ENCODE measurements at places on chromosomes 16 and 17. TPM values are rescaled to one million over a fixed set of nuclear protein-coding genes. Genes with fewer than 3 reads are reported as not detected.

Gene CPNE7
- 9.1 TPM for total RNA-seq

Gene TEX19
- not detected for total RNA-seq

Gene ITGB4
- total RNA-seq = 0.23 TPM

Gene RHBDF2
- 5.9 TPM for total RNA-seq

Gene CCDC40
- total RNA-seq = 1.8 TPM

Gene ZFP3
- total RNA-seq = 0.47 TPM

Gene CFAP97D1
- total RNA-seq = under 0.01 TPM

Gene TOP2A
- total RNA-seq = 20.0 TPM

Gene HCRT
- not detected for total RNA-seq

Gene LGALS9
- total RNA-seq = 3.0 TPM

Gene CIBAR2
- 0.15 TPM for total RNA-seq

Gene TMEM238L
- not detected for total RNA-seq

Gene UTS2R
- not detected for total RNA-seq

Gene MEOX1
- under 0.01 TPM for total RNA-seq

Gene CLDN6
- total RNA-seq = not detected

Measured in smooth muscle cell of the coronary artery (primary cell).